ENCODE measurements at places on chromosomes 1 and 21. TPM values are rescaled to one million over a fixed set of nuclear protein-coding genes. Genes with fewer than 3 reads are reported as not detected.

The CNR2 gene
- not detected for total RNA-seq

DNA sequence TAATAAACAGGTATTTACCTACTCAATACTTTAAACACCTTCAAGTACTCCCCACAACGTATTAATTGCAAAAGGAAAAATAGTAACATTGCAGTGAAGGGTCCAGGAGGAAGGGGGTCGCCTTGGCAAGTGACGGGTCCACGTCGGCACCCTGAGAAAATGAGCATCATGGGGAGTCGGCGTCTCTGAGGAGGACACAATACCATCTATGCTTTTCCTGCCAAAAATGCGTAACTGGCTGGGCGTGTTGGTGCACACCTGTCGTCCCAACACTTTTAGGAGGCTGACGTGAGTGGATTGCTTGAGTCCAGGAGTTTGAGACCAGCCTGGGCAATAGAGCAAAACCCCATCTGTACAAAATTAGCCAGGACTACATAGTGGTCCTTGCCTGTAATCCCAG lies 7.3 kb downstream of the FTCD start:
- no peaks in the 10 kb centered on the region for H3K36me3 ChIP-seq
- H3K4me1 ChIP-seq = peaks cover 4% of the 10 kb centered on the region
- no peak overlapping the region for H3K4me3 ChIP-seq
- no peak overlapping the region for H3K27ac ChIP-seq

- no peaks in the 10 kb centered on the region for H3K27me3 ChIP-seq
- no peak for DNase-seq
- no peaks in the 10 kb centered on the region for H3K36me3 ChIP-seq
- no peaks in the 10 kb centered on the region for H3K4me1 ChIP-seq
- no peak overlapping the region for H3K27ac ChIP-seq
Observed at GRCh38 chr1:17515902-17516301, 23.6 kb upstream of the ARHGEF10L start.

GRCh38 chr1:53739109-53739681 lies at the start of gene GLIS1:
Gene GLIS1, minus strand, starts transcription at chr1:53739164. Its CDS starts 1,100 bp downstream, at chr1:53738064.
- no peaks in the 10 kb centered on the region for H3K36me3 ChIP-seq
- no peak within 1 kb of the TSS for H3K27ac ChIP-seq
- DNase-seq = peak; percentile 65
- H3K4me3 ChIP-seq = peak within 1 kb of the TSS; percentile 49

DNA sequence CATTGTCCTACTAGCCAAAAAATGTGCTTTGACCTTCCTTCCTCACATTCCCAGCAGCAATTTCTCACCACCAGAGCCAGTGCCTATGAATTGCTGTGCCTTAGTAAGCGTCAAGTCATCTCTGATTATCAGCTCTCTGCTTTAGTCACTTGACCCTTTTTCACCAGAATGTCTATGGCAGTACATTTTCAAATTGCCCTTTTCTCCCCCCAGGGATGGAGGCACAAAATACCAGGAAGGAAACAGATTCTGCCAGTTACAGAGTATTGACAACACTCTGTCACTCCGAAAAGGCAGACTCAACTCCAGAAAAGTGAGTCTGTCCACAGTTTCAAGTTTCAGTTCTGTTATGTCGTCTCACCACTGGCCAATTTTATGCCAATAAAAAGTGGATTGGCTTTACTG lies 167.4 kb downstream of the TNFSF18 start:
- H3K4me1 ChIP-seq = no peaks in the 10 kb centered on the region
- no peaks in the 10 kb centered on the region for H3K36me3 ChIP-seq
- H3K27ac ChIP-seq = no peak overlapping the region
- no peak for DNase-seq

DNA sequence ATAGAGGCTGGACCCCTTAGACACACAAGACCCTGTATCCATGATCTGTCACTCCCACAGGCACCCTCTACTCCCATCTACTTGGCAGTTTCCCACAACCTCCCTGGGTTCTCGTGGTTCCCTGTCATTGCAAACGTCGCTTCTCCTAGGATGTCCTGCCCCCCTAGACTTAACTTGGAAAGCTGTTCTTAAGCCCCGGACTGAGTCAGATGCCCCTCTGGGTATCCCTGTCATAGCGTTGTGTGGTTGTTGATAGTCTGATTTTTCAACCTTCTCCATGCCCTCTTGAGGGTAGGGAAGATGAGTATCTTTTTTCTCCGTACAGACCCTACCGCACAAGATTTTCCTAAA lies 11.8 kb downstream of the RCC1 start:
- H3K4me1 ChIP-seq = peaks cover 7% of the 10 kb centered on the region
- no peak for DNase-seq
- peak overlapping the region; percentile 85 for H3K27ac ChIP-seq
- no peaks in the 10 kb centered on the region for H3K27me3 ChIP-seq

GRCh38 chr1:30416221-30416820 lies 307.1 kb downstream of the MATN1 start:
- no peak for DNase-seq
- no peaks in the 10 kb centered on the region for H3K27me3 ChIP-seq
- H3K27ac ChIP-seq = no peak overlapping the region
- H3K36me3 ChIP-seq = no peaks in the 10 kb centered on the region
- H3K4me3 ChIP-seq = no peak overlapping the region

- H3K36me3 ChIP-seq = no peaks in the 10 kb centered on the region
- no peak for DNase-seq
- H3K27me3 ChIP-seq = no peaks in the 10 kb centered on the region
- H3K4me3 ChIP-seq = no peak overlapping the region
- H3K4me1 ChIP-seq = no peaks in the 10 kb centered on the region
Observed at GRCh38 chr1:52503706-52504105, 49.2 kb downstream of the TUT4 start.

The MPL gene
- total RNA-seq = not detected

The AMY1B gene
- not detected for total RNA-seq

- H3K27ac ChIP-seq = no peak overlapping the region
- H3K4me1 ChIP-seq = no peaks in the 10 kb centered on the region
- H3K4me3 ChIP-seq = no peak overlapping the region
- H3K27me3 ChIP-seq = no peaks in the 10 kb centered on the region
- DNase-seq = no peak
Observed at GRCh38 chr21:45264912-45265515, 22.7 kb downstream of the POFUT2 start.

DNA sequence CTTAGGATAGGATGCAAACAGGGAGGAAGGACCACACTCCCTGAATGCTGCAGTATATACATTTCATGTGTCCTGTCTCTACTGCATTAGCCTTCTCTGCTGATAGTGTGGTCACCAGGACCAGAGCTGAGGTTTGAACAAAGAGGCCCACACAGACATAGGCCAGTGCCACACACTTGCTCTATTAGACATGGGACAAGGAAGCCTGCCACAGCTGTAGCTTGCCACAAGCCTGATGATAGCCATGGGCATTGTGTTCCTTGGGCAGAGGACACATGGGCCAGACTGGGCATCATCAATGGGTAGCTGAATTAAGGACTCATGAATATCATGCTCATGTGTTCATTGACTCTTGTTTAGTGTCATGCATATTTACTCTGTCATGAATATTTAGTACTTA lies 10.4 kb downstream of the CAMSAP2 start:
- no peaks in the 10 kb centered on the region for H3K27me3 ChIP-seq
- H3K36me3 ChIP-seq = no peaks in the 10 kb centered on the region
- H3K4me1 ChIP-seq = peaks cover 3% of the 10 kb centered on the region

DNA sequence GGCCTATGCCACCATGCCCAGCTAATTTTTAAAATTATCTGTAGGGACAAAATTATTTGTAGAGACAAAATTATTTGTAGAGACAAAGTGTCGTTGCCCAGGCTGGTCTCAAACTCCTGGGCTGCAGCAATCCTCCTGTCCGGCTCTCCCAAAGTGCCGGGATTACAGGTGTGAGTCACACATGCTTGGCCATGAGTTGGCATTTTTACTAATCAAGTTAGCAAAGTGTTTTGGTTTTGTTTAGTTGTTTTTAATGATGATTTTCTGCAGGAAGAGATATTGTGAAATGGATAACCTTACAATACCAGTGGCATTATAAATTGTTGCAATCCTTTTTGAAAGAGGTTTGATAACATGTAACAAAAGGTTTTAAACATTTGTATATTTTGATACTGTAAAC lies 65.3 kb upstream of the MAGI3 start:
- no peak for DNase-seq
- no peaks in the 10 kb centered on the region for H3K4me1 ChIP-seq
- H3K4me3 ChIP-seq = no peak overlapping the region
- no peak overlapping the region for H3K27ac ChIP-seq
- H3K36me3 ChIP-seq = no peaks in the 10 kb centered on the region

DNA sequence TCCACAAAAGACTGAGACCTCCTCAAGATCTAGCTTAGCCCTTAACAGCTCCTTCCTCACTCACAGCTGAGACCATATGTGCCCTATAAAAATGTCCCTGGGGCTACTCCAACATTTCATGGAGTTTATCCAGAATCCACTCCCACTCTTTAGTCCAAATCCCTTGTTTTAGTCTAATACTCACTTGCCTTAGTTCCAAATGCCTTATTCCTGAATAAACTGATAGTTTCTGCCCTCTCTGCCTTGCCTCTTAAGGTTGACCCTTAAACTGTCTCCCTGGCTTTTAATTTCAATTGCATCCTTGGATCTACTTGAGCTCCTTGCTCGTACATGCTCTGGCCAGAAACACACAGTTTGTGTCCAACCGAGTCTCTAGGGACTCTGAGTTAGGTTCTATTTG lies 47.3 kb upstream of the LYPLAL1 start:
- H3K4me1 ChIP-seq = no peaks in the 10 kb centered on the region
- H3K27ac ChIP-seq = no peak overlapping the region
- no peaks in the 10 kb centered on the region for H3K27me3 ChIP-seq
- H3K36me3 ChIP-seq = no peaks in the 10 kb centered on the region
- no peak for DNase-seq

DNA sequence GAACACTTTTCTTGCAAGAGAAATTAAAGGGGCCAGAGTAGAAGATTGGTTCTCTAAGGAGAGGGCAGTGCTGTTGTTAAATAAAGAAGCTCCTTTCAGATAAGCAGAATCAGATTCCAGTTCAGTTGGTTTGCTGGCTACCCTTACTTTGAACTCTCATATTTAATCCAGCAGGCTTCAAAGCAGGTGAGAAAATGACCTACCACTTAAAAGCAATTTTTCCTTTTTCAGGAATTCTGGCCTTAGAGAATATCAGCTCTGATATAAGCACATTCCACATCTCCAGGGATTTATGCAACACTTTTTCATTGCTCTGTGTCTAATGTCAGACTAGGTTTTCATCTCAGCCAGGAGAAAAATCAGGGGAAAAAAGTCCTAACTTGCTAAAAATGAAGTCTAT lies 28.7 kb downstream of the WNT2B start:
- H3K36me3 ChIP-seq = no peaks in the 10 kb centered on the region
- no peak for DNase-seq
- no peak overlapping the region for H3K4me3 ChIP-seq
- H3K27me3 ChIP-seq = no peaks in the 10 kb centered on the region
- H3K4me1 ChIP-seq = no peaks in the 10 kb centered on the region
- H3K27ac ChIP-seq = no peak overlapping the region

DNA sequence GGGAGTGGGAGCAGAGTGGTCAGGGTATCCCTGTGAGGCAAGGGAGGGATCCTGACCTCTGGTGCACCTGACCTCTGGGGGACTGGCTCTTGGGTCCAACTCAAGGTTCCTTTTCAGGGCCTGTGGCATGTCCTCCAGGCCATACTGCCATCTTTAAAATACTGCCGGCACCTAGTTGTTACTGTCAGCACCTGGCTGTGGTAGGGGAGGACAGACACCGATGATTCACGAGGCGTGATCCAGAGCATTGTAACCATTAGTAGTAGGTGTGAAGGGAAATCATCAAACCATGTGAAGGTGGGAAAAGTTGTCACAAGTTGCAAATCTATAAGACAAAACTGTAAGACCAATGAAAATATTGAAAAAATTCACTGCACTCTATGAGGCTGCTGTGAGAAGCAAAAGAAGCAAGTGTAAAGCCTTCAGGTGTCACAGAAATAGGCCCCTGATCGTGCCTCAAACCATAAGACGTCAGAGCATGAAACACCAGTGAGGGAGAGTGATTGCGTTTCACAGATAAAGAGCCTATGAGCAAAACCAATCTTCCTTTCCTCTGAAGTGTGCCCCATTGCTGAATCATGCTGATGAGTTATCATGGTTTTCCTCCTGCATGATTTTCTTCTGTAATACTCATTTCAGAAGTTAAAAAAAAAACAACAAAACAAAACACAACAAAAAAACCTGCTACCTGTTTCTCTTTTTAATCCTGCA lies 55.3 kb downstream of the CDC7 start:
- H3K27me3 ChIP-seq = no peaks in the 10 kb centered on the region
- H3K36me3 ChIP-seq = no peaks in the 10 kb centered on the region
- no peaks in the 10 kb centered on the region for H3K4me1 ChIP-seq
- peak overlapping the region; percentile 64 for H3K27ac ChIP-seq

GRCh38 chr1:116733476-116734365 lies 20.5 kb upstream of the CD2 start:
- H3K4me1 ChIP-seq = no peaks in the 10 kb centered on the region
- DNase-seq = no peak
- no peaks in the 10 kb centered on the region for H3K27me3 ChIP-seq
- H3K36me3 ChIP-seq = no peaks in the 10 kb centered on the region
- H3K4me3 ChIP-seq = no peak overlapping the region

GRCh38 chr1:164868990-164869389 lies 310.0 kb downstream of the PBX1 start:
- no peaks in the 10 kb centered on the region for H3K4me1 ChIP-seq
- H3K27me3 ChIP-seq = no peaks in the 10 kb centered on the region
- H3K36me3 ChIP-seq = no peaks in the 10 kb centered on the region
- no peak overlapping the region for H3K27ac ChIP-seq
- DNase-seq = no peak
- no peak overlapping the region for H3K4me3 ChIP-seq

The RPL22 gene
- 259 TPM for total RNA-seq

GRCh38 chr1:214552174-214552608 lies 789 bp upstream of the PTPN14 start:
- peak overlapping the region; percentile 59 for H3K4me3 ChIP-seq
- peaks cover 8% of the 10 kb centered on the region for H3K4me1 ChIP-seq
- H3K36me3 ChIP-seq = no peaks in the 10 kb centered on the region
- peak overlapping the region; percentile 98 for H3K27ac ChIP-seq
- peak; percentile 52 for DNase-seq
- no peaks in the 10 kb centered on the region for H3K27me3 ChIP-seq

GRCh38 chr1:29344336-29344735 lies 108.0 kb downstream of the PTPRU start:
- DNase-seq = no peak
- H3K27ac ChIP-seq = no peak overlapping the region
- no peaks in the 10 kb centered on the region for H3K27me3 ChIP-seq
- H3K36me3 ChIP-seq = no peaks in the 10 kb centered on the region
- H3K4me3 ChIP-seq = no peak overlapping the region
- no peaks in the 10 kb centered on the region for H3K4me1 ChIP-seq

The OR10Z1 gene
- not detected for total RNA-seq

The ZNF683 gene
- total RNA-seq = not detected

DNA sequence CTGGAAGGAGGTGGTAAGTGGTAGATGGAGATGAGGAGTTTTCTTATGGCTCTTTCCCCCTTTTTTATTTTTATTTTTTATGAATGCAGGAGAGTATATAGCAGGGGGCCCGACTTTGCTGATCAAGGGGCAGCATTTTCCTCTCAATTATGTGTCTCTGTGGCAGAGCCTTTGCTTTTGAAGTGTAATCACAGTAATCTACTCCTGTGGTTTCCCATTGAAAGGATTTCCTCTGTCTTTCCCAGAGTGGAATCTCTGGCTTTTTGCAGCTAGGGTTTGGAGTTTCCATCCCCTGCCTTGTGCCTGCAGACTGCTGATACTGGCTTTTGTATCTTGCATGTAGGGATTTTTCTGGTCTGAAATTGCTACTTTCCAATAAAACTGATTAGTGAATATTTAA lies 29.1 kb downstream of the ARID1A start:
- no peak overlapping the region for H3K4me3 ChIP-seq
- DNase-seq = no peak
- no peak overlapping the region for H3K27ac ChIP-seq
